ENCODE measurements at places on chromosomes 3 and 15.

GRCh38 chr3:121152573-121152972 is 244.6 kb downstream of the STXBP5L start:
- no peak for DNase-seq

GRCh38 chr3:55489798-55490132 is 2.7 kb upstream of the WNT5A start:
- DNase-seq, result no peak

- no peak for DNase-seq
Observed at GRCh38 chr15:91231703-91232102, 131.6 kb downstream of the SV2B start.

DNA sequence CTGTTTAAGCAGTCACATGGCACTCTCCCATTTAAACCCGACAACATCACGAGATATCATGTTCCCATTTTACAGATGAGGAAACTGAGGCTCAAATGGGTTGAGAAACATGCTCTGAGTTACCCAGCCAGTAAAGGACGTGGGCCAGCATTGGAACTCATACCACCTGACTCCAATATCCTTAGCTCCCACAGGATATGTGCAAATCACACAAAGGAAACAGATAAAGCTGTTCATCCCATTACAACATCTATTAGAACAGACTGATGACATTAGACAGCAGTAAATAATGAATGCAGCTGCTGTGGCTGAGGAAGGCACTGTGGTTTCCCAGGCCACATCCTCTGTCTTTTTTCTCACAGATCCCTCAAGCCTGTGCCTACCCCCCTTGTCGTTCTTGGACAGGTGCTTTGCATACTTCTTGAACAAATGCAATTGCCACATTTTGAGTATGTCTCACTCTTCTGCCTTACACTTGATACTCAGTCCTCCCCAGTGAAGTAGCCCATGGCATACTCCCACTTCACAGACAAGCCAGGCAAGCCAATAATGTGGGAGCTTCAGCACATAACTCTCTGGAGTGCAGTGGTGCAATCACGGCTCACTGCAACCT is 17.7 kb downstream of the FRMD4B start:
- DNase-seq, result no peak

DNA sequence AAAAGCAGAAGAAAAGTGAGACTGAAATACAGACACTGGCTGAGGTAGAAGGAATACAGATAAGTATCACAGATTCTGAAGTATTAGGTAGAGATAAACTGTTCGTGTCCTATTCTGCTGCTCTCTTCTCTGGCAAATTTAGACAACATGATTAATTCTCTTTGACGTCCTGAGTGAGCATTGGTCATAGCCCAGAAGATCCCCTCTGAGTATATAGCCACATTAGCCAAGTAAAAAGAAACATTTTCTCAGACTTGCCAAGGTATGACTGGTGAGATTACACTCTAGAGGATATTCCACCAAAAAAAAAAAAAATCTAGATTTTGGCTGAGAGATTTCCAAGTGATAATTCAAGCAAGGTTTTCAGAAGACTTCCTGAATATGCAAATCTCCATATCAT is 111.4 kb upstream of the ALCAM start:
- DNase-seq, result no peak

DNA sequence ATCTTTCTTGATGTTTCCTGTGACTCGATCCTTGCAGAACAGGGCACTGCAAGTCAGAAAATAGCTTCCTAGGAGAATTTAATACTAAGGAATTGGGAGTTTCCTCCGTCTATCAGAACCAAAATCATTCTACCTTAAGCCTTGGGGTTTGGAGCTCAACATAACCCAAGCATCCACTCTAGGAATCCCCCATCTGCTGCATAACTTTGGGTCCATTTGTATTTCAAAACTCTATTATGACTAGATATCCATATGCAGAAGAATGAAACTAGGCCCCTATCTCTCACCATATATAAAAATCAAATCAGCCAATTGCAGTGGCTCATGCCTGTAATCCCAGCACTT is 61.7 kb upstream of the AKAP13 start:
- no peak for DNase-seq

GRCh38 chr3:120460862-120461261 is 10.1 kb upstream of the FSTL1 start:
- DNase-seq, result no peak

DNA sequence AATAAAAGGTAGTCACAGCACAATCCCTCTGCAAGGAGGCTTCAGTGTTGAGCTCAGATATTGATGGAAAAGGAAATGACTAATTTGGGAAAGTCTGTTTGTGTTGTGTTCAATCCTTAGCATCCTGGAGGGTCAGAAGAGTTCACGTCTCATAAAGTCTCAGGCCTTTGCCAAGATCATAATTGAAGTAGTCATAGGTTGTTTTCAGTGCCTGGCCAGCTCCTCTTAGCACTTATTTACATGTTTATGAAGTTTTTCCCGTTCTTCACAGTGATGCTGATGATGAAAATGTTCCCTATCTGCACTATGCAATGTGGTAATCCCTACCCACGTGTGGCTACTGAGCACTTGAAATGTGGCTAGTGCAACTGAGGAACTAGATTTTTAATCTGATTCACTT is 61.6 kb upstream of the TGFBR2 start:
- DNase-seq, result no peak

DNA sequence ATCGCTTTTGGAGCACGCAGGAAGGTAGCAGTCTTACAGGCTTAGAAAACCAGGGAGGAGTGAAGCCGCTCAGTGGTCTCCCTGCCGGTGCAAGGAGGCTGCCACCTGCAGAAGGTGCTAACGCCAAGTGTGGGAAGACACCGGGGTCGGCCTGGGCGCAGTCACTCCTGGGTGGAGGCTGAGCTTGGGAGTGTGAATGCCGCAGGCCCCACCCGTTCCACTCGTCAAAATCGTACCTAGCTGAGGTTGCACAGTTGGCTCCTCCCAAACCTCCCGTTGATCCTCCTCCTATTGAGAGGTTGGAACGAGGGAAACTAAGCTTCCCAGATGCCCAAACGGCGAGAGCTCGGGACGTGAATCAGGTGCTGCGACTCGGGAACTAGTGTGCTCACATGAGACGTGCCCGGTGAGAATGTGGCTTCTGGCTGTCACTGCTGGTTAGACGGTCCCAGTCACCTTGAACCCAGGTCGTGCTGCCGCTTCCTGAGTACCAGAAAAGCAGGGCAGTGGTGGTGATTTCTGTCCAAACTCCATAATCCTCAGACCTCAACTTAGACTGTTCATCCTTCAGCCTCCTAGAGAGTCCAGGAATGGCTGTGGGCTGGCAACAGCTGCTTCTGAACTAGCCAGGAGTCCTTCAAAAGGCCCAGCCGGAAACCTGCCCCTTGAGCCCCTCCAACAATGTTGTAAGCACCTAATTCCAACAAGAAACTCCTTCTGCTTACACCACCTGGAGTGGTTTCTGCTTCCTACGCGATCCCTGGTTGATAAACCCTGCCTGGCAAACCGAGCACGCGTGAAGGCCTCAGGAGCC is 156.0 kb downstream of the XXYLT1 start:
- no peak for DNase-seq
